ENCODE measurements at places on chromosomes 2 and 18.

DNA sequence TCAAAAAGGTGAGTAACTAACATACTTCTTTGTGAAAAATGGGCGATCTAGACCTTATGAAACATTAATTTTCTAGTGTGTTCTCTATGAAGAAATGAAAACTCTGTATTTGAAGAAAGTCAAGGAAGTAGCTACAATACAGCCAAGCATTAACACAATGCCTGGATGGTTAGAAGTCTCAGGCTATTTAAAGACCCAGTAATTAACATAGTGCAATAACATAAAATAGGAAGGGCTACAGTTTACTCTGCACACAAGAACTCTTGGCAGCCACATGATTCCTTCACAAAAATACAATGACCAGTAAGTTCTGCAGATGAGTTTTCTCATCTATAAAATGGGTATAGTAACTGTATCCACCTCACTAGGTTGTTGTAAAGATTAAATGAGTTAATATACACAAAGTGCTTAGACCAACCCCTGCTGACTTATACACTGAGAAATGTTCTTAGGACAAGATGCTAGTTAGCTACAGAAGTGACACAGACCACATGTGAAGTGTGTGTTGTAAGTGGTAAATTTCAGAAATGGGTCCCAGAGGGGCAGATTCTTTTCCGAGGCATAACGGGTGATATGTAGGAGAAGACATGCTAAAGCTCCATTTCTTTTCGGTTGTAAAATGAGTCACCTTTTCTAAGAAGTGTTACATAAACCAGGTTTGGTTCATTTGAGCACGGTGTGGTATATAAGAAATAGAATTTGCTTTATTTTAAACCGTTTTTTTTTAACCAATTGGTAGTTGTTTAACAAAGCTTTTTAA is 61.8 kb downstream of the CXCR4 start:
- DNase-seq = no peak

DNA sequence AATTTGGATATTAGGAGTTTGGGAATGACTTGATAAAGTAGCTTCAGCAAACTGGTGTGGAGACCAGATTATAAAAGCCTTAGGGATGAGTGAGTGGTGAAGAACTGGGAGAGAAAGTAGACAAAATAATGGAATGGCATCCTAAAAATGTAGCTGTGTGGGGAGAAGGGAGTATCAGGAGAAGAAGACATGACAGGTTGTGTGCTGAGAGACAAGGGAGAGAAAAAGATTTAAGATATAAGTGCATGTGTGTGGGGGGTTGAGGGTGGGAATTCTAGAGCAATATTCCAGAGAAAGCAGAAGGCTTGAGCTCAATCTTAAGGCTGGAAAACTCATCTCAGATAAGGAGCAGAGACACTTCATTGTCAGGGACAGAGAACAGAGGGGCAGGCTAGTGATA is 159.5 kb downstream of the HNMT start:
- DNase-seq = no peak

DNA sequence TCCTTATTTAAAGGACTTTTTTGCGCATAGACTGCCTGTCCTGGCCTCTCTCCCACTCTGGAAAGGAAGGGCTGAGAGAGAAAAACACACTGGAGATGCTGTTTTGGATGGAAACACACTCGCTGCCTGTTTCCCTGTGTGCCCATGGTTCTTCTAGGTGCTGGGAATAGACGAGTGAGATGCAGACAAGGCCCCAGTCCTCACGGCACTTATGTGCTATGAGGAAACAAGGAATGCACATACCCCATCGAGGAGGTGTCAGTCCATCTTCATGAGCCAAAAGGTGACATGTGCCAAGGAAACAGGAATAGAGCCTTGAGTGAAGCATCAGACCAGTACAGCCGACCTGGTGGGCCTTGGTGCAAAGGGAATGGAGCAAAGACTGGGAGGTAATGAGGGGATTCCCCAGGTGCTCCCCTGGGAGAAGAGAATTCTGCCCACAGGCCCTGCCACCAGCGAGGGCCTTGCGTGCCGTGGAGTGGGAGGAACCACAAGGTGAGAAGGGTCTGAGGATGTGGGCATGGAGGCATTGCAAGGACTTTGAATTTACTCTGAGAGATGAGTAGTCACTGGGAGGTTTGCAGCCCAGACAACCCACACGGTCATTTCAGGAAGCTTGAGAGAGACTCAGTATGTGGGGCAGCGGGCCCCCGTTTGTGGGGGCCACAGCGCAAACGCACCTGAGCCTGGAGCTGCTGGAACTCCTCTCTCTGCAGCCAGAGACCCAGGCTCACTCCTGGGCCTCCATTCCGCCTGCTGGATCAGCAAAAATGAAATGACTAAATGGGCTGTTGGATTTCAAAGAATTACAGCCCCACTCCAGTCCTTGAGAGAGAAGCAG is 197.5 kb upstream of the COPS8 start:
- DNase-seq = no peak

- no peak for DNase-seq
Observed at GRCh38 chr2:238645095-238645494, 202.8 kb upstream of the TWIST2 start.

GRCh38 chr2:178627401-178627800 is 147.1 kb downstream of the PLEKHA3 start:
- no peak for DNase-seq

DNA sequence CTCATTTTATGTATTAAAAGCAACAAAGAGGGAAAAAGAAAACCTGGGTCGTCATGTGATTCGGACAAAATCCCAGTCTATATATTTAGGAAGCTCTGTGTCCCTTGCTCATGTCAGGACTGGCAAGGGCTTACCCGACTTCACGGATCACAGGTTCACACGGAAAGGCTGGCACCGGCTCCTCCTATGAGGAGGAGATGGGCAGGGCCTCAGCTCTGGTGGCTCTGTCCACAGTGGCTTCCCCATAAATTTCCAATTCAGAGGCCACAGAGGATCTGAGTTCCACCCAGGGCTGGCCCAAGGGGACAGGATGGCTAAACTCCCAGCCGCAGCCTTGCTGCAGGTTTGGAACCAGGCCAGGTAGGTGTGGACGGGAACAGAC is 186.8 kb downstream of the BCL2 start:
- DNase-seq = no peak

DNA sequence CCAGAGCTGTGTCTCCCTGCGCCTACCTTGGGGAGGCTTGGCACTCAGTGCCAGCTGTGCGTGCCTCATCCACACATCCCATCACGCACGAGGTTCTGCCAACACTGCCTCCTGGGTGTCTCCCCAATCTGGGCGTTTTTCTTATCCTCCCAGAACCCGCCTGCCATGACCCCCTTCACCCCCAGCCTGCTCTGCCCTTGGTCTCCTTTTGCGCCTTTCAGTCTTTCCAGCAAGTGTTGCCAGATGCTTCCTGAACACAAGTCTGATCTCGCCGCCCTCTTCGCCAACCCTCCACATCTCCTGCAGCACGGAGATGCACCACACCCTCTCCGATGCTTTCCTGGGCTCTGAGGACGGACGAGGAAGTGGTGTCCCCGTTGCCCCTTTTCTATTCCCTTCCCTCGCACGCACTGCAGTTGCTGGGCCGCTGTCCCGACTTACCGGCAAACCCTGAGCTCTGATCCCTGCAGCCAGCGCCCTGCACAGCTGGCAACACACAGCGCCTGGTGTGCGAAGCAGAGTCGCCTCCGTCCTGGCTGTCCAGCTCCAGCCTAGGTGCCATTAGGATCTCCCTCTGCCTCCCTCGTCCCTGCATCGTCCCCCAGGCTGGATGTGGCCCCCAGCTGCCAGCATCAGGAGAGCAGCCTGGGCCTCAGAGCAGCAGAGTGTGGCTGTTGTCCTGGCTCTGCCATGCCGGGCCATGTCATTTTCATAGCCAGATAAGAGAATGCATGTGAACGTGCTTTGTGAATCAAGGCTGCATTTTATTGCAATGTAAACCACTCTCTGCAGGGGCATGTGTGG is 22.6 kb upstream of the ALLC start:
- peak; percentile 47 for DNase-seq

DNA sequence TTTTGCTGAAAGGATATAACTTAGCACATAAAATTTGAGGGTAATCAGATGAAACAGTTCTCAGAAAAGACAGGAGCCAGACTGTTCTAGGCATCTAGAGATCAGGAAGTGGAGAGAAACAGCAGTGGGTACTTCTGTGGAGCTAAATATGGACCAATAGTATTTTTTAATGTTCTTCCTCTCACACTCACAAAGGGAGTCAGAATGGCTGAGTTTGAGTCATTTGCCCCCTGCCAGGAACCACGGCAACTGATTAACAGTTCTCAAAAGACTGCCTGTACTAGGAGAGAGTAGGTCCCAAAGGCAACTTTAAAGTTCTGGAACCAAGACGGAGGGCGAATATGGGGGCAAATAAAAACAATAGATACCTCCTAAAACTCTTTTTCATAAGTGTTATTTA is 107.5 kb downstream of the GULP1 start:
- DNase-seq = peak; percentile 9

- DNase-seq = no peak
Observed at GRCh38 chr2:17857021-17857420, 21.4 kb upstream of the KCNS3 start.

DNA sequence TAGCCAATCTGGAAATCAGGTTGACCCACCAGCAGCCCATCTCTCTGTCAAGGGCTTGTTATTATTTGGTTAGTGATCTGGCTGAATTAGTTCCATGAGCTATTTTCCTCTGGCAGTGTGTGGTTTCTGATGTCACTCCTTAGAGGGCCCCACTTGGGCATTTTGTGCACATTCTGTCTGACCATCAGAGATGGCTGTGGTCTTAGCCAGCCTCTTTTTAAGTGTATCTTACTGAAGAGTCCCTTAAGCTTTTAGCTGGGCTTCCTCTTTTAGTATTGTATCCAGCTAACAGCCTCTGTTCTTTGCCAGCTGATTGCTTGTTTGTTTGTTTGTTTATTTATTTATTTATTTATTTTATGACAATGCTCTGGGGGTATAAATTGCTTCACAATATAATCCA is 951.1 kb upstream of the CNTNAP5 start:
- no peak for DNase-seq

GRCh38 chr2:229170916-229171315 is 100.2 kb downstream of the PID1 start:
- DNase-seq = no peak

DNA sequence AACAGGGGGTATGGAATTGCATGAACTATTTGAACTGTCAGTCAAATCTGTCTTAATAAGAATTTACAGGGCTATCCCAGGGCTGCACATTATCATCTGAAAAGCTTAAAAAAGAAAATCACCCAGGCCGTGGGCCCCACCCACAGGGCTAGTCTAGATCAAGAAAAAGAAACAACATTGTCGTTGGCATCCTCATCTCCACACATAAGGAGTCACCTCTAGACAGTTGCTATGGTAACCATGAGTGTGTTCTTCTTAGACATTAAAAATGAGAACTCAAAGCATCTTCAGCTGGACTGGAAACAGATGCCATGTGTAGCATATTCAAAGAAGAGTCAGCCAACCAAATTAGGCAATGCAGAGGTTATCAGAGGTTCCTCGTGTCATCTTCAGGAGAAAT is 72.3 kb upstream of the CPO start:
- no peak for DNase-seq

DNA sequence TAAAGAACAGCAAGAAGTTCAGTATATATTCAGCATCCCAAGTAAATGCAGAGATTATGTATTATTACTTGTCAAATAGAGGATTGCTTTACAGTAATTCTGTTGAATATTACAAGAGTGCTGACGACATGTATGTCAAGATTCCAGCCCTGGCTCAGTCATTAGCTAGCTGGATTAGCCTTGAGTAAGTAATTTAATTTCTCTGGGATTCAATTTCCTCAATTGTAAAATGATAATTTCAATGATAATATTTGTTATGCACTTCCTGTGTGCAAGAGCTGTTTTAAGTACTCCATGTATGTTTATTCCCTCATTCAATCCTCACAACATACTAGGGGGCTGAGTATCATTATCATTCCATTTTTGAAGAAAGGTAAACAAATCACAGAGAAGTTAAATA is 44.0 kb downstream of the TCF4 start:
- no peak for DNase-seq

DNA sequence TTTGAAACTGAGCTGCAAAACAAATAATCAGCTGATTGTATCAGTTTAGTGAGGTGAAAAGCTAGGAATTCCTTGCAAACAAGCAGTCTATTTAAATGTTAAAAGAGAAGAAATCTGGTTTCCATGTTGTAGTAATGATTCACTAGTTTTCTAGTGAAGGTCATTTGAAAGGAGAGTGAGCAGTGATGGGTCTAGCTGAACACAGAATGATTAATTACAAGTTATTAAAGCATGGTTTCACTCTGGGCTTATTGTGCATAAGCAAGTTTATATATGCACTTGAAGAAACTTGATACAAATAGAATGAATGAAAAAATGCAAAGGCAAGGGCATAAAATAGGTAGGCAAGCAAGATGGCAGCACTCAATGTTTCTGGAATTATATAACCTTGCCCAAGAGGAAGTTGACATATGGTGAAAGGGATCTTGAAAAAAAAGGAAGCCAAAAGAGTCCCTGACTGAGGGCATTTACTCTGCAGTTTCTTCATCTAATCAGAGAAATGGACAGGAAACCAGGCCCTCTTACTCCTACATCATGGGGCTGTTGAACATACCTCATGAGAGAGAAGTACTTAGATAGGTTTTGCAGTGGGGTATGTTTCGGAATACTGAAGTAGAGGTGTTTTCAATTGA is 53.2 kb downstream of the PLCL1 start:
- no peak for DNase-seq

DNA sequence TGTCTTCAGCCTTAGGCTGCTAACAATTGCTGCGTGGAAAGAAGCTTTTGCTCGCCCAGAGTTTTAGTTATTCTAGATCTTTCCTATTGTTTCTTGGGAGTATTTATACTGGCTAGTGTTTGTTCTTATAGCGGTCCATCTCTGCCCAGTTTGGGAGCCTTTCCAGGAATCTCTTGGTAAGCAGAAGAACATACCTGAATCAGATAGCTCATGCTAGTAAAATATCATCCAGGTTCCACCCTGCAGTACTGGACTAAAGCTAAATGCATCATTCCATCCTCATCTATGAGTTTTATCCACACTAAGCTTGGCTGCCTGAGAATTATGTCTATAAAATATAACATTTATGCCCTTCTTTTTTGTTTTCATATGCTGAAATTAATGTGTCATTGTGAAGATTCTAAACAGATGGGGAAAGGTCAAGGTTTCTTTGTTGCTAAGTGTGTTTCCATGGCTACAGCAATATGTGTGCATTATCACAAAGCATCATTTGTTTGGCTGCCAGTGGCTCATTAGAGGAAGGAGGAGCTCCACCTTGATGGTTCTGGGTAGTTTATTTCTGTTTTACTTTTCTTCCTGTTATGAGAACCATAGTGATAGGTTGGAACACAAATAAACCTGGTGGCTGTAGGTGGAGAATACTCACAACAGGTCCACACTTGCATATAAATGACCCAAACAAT is 182.8 kb downstream of the PIK3C3 start:
- DNase-seq = no peak

DNA sequence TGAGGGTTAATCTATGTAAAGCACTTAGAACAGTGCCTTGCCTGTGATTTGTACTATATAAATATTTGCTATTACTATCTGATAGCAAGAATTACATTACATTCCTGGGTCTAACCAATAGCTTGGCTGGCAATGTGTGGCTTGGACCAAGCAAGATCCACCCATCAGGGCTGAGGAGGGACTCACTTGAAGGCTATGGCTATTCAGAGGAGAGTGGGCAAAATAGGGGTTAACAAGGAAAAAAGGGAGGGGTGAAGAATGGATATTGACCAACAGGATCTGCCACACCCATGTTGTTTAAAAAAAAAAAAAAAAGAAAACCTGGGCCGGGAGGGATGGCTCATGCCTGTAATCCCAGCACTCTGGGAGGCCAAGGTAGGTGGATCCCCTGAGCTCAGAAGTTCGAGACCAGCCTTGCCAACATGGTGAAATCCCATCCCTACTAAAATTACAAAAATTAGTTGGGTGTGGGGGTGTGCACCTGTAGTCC is 20.0 kb upstream of the TMBIM1 start:
- no peak for DNase-seq

Data from H7 (cell line).